GM06990 (cell line): ENCODE measurements at places on chromosomes 5 and 9.

DNA sequence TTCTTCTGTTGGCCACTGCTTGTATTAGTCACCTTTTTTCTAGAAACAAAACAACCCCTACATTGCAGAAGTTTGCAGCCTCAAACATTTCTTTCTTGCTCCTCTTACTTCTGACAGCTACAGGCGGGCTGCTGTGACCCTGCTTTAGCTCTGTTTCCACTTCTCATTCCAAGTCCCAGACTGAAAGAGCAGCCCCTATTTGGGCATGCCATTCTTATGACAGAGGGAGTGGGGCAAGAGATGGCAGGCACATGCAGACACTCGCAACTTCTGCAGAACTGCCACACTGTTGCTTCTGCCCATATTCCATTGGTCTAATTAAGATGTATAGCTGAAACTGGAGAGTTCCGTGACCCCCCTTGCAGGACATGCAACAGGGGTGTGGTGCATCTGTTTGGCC is 19.6 kb upstream of the RPS23 start:
- DNase-seq: no peak

GRCh38 chr9:110282018-110282738 is 25.9 kb upstream of the TXN start:
- DNase-seq: no peak

GRCh38 chr5:137069358-137069757 is 429.8 kb downstream of the SPOCK1 start:
- no peak for DNase-seq

DNA sequence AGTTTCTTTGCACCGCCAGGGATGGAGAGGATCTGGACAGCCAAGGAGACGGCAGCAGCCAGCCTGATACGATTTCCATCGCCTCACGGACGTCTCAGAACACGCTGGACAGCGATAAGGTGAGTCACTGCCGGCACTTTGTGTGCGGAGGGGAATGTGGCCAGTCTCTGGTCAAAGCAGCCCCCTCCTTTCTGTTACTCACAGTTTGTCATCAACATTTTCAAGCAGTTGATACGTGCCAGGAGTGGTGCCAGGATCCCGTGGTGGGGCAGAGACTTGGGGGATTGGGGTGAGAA is 175.1 kb upstream of the OTULINL start:
- no peak for DNase-seq

- DNase-seq: no peak
Observed at GRCh38 chr9:347667-348292, 133.1 kb downstream of the DOCK8 start.

GRCh38 chr9:123318202-123318601 is 37.8 kb upstream of the CRB2 start:
- no peak for DNase-seq
